ENCODE measurements at places on chromosomes 5 and 9. TPM values are rescaled to one million over a fixed set of nuclear protein-coding genes. Genes with fewer than 3 reads are reported as not detected.

DNA sequence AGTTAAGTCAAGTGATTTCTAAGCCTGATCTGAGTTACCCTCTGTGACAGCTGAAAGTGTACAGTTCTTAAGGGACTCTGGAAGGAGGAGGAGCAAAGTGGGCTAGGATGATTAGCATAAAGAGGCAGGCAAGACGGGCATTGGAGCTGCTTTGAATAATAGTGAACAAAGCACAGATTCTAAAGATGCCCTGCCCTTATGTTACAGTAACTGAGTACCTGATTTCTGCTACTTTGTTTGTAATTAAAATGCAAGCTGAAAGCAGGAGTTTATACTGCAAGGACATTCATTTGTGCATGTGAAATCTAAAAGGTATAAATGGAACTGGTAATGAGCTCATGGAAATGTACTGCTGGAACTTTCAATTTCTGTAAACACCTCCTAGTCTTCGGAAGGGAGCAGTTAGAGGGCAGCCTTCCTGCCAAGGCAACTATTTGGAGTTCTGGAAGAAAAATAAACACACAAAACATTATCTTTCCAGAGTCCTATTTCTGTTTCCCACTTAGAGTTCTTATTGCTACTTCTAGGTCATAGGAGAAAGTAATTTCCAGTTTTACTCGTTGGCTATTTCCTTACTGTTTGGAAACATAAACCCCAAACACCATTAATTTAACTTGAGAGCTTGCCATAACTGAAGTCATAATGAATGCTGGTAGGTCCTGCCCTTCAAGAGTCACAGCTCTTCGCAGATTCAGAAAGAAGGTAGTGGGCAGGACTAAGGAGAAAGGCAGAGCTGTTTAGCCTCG, at the start of gene RANBP3L:
RANBP3L (minus strand) TSS at position 45 of the 746 bp plus-strand sequence. CDS start 486 bp downstream, outside the sequence.
- H3K36me3 ChIP-seq: no peaks in the 10 kb centered on the region
- peak within 1 kb of the TSS; percentile 48 for H3K4me3 ChIP-seq
- H3K27me3 ChIP-seq: no peaks in the 10 kb centered on the region
- no peak for DNase-seq
- H3K27ac ChIP-seq: peak within 1 kb of the TSS; percentile 54

- no peak overlapping the region for H3K4me3 ChIP-seq
- H3K27me3 ChIP-seq: no peaks in the 10 kb centered on the region
- no peaks in the 10 kb centered on the region for H3K36me3 ChIP-seq
- no peak overlapping the region for H3K27ac ChIP-seq
Observed at GRCh38 chr5:95317687-95318086, 32.8 kb upstream of the MCTP1 start.

DNA sequence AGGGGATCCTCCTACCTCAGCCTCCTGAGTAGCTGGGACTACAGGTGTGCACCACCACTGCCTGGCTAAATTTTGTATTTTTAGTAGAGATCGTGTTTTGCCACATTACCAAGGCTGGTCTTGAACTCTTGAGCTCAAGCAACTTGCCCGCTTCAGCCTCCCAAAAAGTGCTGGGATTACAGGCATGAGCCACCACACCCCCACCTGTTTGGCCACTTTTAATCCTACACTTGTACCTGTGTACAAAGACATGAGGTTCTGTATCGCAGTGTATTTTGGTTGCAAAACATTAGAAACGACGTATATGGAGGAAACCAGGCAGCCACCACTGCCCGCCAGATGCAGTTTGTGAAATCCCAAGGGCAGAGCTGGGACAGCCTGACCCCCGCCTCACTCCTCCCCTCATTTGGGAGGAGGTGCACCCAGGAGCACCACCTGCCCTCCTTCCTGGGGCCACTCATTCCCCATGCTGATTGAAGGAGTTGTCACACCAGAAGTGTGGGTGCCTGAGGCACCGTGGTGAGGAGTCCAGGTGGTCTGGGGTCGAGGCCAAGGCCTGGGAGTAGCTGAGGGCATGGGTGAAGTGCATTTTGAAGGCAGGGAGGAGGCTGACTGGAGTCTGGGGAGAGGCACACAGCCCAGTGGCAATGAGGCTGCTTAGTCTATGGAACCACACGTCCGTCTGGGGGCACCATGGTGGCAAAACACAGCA, 39.3 kb upstream of the OLFM1 start:
- H3K4me1 ChIP-seq: no peaks in the 10 kb centered on the region
- DNase-seq: no peak
- no peaks in the 10 kb centered on the region for H3K27me3 ChIP-seq

GRCh38 chr5:3542158-3542557, 53.5 kb upstream of the IRX1 start:
- no peak for DNase-seq
- no peaks in the 10 kb centered on the region for H3K27me3 ChIP-seq
- no peaks in the 10 kb centered on the region for H3K36me3 ChIP-seq
- no peaks in the 10 kb centered on the region for H3K4me1 ChIP-seq

- no peaks in the 10 kb centered on the region for H3K4me1 ChIP-seq
- no peaks in the 10 kb centered on the region for H3K27me3 ChIP-seq
- H3K27ac ChIP-seq: no peak overlapping the region
- no peak for DNase-seq
- no peak overlapping the region for H3K4me3 ChIP-seq
Observed at GRCh38 chr9:135876936-135877335, 30.4 kb downstream of the CAMSAP1 start.

GRCh38 chr9:105390871-105391270, 57.0 kb upstream of the FSD1L start:
- no peaks in the 10 kb centered on the region for H3K27me3 ChIP-seq
- H3K36me3 ChIP-seq: no peaks in the 10 kb centered on the region
- no peak overlapping the region for H3K27ac ChIP-seq
- H3K4me1 ChIP-seq: peaks cover 5% of the 10 kb centered on the region
- no peak overlapping the region for H3K4me3 ChIP-seq

Gene SLC24A2
- not detected for total RNA-seq

DNA sequence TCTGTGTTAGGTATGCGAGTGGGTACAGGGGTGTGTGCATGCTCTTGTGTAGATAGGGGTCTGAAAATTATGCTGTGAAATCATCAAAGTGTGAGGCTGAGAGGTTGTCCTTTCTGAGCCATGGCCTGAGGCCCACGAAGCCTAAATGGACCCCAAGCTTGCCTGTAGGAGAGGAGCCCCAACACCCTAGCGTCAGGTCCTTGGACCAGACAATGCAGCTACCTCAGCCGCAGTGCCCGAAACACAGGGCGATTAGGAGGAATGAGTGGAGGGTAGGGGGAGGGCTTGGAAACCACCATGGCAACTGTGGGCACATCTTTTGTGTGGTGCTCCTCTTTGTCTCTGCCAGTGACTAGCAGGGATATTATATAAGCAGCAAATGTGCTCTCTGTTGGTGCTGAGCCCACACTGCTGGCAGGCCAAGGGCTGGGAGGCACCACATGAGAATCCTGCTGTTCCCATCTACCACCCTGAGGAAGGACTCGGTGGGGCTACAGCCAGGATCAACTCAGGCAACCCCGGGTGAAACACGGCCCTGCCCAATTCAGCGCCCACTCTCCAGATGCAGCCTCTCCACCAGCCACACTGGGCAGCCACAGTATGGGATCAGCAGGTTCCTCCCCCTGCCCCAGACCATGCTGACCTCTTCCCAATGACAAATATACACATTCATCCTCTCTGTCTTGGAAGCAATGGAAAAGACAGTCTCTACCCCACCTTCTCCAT, 84.6 kb upstream of the FSTL4 start:
- H3K27me3 ChIP-seq: no peaks in the 10 kb centered on the region
- no peaks in the 10 kb centered on the region for H3K36me3 ChIP-seq
- no peak overlapping the region for H3K27ac ChIP-seq
- no peaks in the 10 kb centered on the region for H3K4me1 ChIP-seq

- no peak for DNase-seq
- no peaks in the 10 kb centered on the region for H3K4me1 ChIP-seq
- no peak overlapping the region for H3K27ac ChIP-seq
- no peaks in the 10 kb centered on the region for H3K27me3 ChIP-seq
- H3K36me3 ChIP-seq: no peaks in the 10 kb centered on the region
- no peak overlapping the region for H3K4me3 ChIP-seq
Observed at GRCh38 chr9:80720579-80720978, 968.8 kb downstream of the TLE1 start.

- H3K27ac ChIP-seq: no peak overlapping the region
- H3K36me3 ChIP-seq: no peaks in the 10 kb centered on the region
- no peak overlapping the region for H3K4me3 ChIP-seq
- no peaks in the 10 kb centered on the region for H3K27me3 ChIP-seq
- no peak for DNase-seq
Observed at GRCh38 chr5:111782216-111782615, 25.2 kb upstream of the NREP start.

- H3K27ac ChIP-seq: no peak overlapping the region
- no peaks in the 10 kb centered on the region for H3K36me3 ChIP-seq
- H3K27me3 ChIP-seq: no peaks in the 10 kb centered on the region
- peaks cover 10% of the 10 kb centered on the region for H3K4me1 ChIP-seq
- no peak for DNase-seq
Observed at GRCh38 chr9:126842220-126842842, 18.1 kb upstream of the ZBTB34 start.

GRCh38 chr5:113017881-113018635, 41.5 kb downstream of the DCP2 start:
- no peaks in the 10 kb centered on the region for H3K27me3 ChIP-seq
- H3K4me3 ChIP-seq: no peak overlapping the region
- H3K36me3 ChIP-seq: peaks cover 10% of the 10 kb centered on the region
- H3K27ac ChIP-seq: no peak overlapping the region
- H3K4me1 ChIP-seq: peaks cover 8% of the 10 kb centered on the region
- DNase-seq: no peak

DNA sequence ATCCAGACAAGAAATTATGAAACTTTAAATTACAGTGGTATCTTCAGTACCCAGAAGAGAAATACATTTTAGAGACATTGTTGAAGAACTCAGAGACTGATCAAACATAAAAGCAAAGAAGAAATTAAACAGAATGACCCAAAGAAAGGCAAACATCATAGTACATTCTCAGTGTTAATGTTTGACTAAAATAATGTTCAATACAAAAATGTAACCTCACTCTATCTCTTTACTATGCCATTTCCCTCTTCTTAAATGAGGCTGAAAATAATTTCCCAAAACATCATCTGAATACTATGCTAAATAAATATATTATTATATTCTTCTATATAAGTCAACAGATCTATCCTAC, 22.8 kb downstream of the TMEM161B start:
- no peak overlapping the region for H3K27ac ChIP-seq
- no peak overlapping the region for H3K4me3 ChIP-seq
- peaks cover 5% of the 10 kb centered on the region for H3K4me1 ChIP-seq
- DNase-seq: no peak
- H3K36me3 ChIP-seq: no peaks in the 10 kb centered on the region

DNA sequence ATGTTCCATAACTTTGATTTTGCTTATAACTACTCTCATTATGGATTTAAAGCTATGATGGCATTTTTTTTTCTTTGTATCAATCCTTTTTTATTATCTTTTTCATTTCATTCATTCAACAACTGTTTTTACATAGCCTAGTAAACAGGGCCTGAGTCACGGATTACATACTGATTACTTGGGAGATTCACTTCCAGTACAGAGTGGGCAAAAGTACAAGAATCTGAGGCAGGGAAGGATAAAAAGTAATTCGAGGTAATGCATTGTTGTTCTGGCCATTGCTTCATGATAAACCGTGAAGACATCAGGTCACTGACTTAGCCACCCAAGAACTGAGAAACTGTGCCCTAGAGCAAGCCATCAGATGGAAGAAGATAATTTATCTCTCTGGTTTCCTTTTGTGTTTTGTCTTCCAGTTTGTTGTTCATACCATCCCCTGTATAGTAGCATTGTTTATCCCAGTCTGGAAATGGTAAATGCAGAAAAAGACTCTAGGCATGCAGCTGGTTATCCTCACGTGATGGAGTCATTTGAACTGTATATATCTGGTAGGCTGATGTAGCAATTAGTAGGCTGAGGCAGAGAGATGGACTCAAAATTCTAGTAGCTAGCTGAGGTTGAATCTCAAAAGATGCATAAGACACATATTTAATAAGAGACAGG, 145.6 kb downstream of the CNTLN start:
- no peaks in the 10 kb centered on the region for H3K36me3 ChIP-seq
- no peaks in the 10 kb centered on the region for H3K27me3 ChIP-seq
- H3K27ac ChIP-seq: no peak overlapping the region
- DNase-seq: no peak
- H3K4me3 ChIP-seq: no peak overlapping the region

DNA sequence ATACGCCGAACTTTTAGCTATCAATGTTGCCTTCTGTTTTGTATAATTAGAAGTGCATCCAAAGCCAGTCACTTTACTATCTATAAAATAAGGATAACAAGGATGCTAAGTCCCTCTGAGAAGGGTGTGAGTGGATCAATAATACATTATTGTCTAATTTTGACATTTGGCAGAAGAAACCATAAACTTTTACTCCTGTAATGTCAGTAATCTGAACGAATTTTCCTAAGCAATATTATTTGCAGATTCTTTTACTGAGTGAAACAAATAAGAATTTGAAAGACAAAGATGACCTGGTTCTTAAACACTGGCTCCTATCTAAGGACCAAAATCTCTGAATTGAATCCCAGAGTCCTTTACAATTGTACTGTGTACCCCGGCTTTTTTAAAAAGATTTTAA, 126.6 kb upstream of the TMEM161B start:
- H3K36me3 ChIP-seq: no peaks in the 10 kb centered on the region
- H3K27me3 ChIP-seq: no peaks in the 10 kb centered on the region
- no peaks in the 10 kb centered on the region for H3K4me1 ChIP-seq
- no peak overlapping the region for H3K27ac ChIP-seq

DNA sequence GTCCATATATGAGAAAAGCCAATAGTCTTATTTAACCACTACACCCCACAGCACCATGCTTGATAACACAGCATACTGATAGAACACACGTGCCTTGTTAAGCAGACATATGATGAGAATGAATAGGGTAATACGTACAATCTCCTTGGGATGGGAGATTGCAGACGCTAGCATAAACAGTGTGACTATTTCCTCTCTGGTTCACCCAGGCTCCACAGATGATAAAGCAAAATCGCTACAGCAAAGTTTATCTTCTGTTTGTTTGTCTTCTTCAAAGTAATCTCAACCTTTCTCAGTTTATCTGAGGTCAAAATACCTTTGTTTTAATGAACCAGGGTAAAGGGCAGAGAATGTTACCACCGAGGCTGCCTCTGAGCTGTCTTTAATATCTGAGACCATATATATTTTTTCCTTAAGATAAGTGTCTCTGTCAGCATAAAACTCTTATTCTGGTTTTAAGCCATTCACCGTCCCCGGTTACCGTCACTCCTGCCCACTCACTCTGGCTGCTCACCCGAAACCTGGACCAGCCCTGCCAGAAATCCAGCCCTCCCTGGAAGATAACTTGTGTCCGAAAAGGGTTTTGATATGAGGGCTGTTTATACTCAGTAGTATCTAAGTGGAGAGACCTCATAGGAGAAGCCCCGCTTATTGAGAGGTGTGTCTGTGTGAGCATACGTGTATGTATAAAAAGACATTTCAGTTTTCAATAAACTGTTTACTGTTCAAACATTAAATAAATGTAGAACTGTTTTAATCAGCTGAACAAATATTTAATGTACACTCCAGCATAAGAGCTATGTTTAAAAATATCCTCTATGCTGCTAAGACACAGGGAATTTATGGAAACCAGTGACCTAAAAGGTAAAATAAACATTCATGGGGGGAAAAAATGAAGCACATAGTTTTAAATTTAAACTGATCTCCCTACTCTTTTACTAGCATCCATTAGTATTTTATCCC, 465.4 kb downstream of the RASEF start:
- DNase-seq: no peak
- no peak overlapping the region for H3K4me3 ChIP-seq
- H3K27me3 ChIP-seq: no peaks in the 10 kb centered on the region
- no peak overlapping the region for H3K27ac ChIP-seq
- H3K36me3 ChIP-seq: no peaks in the 10 kb centered on the region
- H3K4me1 ChIP-seq: no peaks in the 10 kb centered on the region

GRCh38 chr5:15757103-15757502, 257.1 kb downstream of the FBXL7 start:
- H3K4me1 ChIP-seq: no peaks in the 10 kb centered on the region
- H3K27me3 ChIP-seq: no peaks in the 10 kb centered on the region
- DNase-seq: no peak
- H3K4me3 ChIP-seq: no peak overlapping the region
- no peaks in the 10 kb centered on the region for H3K36me3 ChIP-seq
- no peak overlapping the region for H3K27ac ChIP-seq
